ENCODE measurements at places on chromosomes 6 and 20.

DNA sequence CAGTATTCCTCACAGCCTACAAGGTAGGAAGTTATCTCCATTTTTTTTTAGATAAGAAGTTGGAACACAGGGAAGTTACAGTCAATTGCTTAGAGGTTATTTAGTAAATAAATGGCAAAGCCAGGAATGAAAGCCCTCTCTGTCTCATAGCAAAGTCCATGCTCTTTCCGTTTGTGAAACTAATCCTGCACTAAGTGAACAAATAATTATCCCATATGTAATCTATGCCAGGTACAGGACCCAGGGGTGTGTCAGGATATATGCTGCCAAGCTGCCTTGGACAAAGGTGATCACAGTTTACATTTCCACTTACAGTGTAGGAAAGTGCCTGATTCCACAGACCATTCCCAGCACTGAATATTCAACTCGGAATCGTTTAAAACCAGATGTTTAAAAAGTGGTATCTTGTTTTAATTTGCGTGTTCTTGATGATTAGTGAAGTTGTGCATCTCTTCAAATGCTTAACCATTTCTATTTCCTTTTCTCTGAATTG is 13.6 kb upstream of the GMDS start:
- no peak for DNase-seq

DNA sequence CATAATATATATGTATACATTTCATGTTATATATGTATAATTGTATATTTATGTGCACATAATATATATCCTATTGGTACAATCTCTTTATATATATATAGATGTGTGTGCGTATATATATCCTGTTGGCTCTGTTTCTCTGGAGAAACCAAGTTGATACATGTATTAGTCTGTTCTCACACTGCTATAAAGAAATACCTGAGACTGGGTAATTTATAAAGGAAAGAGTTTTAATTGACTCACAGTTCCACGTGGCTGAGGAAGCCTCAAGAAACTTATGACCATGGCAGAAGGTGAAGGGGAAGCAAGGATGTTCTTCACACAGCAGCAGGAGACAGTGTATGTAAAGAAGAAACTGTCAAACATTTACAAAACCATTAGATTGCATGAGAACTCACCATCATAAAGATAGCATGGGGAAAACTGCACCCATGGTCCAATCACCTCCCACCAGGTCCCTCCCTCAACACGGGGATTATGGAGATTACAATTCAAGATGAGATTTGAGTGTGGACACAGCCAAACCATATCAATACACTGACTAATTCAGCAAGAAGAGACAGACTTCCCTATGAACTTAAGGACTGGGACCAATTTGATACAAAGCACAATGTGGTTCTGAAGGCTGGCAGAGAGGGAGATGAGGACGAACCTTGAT is 14.0 kb downstream of the CST3 start:
- no peak for DNase-seq

DNA sequence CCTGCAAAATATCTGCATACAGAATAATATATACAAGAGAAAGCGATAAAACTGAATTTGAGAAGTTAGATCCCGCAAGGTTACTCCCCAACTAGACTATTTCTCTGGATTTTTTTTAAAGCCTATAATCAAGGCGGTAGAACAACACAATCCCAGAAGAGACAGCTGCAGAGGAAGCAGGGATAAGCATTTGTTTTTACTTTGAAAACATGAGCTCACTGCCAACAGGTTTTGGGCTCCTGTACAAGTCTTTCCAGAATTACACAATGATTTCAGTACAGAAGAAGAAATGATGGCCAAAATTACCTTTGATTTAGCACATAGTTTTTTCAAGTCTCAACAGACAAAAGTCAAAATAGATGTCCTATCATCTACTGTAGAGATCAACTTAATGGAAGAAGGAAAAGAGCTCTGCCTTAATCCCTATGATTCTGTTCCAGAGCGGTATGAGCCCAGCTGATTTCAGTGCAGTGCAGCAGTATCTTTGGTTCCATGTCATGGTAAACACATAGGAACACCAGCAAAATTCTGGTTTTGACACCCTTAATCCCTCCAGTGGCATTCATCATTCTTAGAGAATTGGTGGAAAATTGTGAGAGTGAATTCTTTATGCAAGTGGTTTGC is 304.3 kb downstream of the HDGFL1 start:
- DNase-seq, result no peak

- no peak for DNase-seq
These were observed 2.6 kb downstream of the PCK1 start for GRCh38 chr20:57563522-57563921.

GRCh38 chr6:106790935-106791334 is 161.6 kb downstream of the QRSL1 start:
- DNase-seq, result no peak

GRCh38 chr20:20492521-20493332 is 124.8 kb downstream of the INSM1 start:
- DNase-seq, result peak; percentile 71

DNA sequence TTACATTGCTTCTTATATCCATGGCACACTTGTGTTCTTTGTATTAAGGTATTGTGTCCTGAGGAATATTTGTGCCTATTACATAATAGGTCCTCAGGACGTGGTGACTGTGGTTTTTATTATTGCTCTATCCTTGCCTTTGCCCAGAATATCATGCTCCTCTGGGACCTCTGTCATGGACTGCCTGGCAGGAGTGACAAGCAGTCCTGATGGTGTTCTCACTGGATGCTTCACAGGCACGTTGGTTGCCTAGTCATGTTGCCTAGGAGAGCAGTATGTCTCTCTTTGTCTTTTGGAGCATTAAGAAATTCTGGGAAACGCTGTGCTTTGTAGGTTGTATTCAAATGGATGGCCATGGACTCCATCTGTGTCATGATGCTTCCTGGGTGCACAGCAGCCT is 24.7 kb upstream of the MROH8 start:
- DNase-seq, result no peak

- DNase-seq, result no peak
These were observed 50.9 kb downstream of the JARID2 start for GRCh38 chr6:15296735-15297134.

DNA sequence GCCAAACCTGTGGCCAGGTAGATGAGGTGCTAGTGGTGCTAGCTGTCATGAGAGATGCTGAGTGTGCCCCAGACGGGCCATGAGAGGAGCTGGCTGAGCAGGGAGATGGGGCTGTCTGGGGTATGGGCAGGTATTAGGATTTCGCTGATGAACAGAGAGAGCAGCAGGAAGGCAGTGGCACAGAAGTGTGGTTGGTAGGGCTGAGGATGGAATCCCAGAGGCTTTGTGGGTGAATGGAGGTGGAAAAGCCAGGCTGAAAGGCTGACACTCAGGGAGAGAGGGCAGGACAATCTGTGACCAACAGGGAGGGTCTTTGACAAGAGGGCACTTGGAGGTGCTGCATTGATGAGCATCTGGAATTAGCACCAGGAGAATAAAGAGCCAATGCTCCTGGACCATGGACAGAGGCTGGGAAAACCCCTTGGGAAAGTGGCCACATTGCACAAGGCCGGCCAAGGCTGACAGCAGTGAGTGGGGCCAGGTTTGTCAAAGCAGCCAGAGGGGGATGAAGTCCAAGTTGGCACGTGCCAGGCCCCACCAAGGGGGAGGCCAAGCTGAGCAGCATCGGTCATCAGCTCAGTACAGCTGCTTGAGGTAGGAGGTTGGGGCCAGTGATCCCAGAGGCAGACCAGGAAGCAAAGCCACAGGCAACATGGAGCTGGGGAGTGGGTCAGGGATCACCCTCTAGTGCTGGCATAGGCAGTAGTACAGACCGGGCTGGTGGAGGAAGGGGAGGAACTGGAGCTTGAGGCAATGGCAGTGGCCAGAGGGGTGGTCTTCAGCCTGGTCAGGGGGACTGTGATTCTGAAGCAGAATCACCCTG is 19.7 kb upstream of the SGK2 start:
- DNase-seq, result no peak
